ENCODE measurements at places on chromosomes 16 and 17. TPM values are rescaled to one million over a fixed set of nuclear protein-coding genes. Genes with fewer than 3 reads are reported as not detected.

The TEKT5 gene
- total RNA-seq: 0.65 TPM

The ARHGAP44 gene
- 0.76 TPM for total RNA-seq

The LRRC37A3 gene
- total RNA-seq: 10.6 TPM

The EFCAB5 gene
- 0.48 TPM for total RNA-seq

All from vein endothelial cell (primary cell).